ENCODE measurements at places on chromosomes 13 and 19. TPM values are rescaled to one million over a fixed set of nuclear protein-coding genes. Genes with fewer than 3 reads are reported as not detected.

Gene CLDND2
- not detected for total RNA-seq

Gene CHST8
- total RNA-seq: not detected

Gene CDX2
- not detected for total RNA-seq

Gene KL
- total RNA-seq: 1.6 TPM

Gene TMEM221
- 1.2 TPM for total RNA-seq

Gene UBL5
- 337 TPM for total RNA-seq

Gene PPFIA3
- total RNA-seq: 42.7 TPM

Gene GDF15
- 0.86 TPM for total RNA-seq

Gene CEP89
- total RNA-seq: 22.5 TPM

Gene OLFM4
- 0.83 TPM for total RNA-seq

Gene TMEM38A
- total RNA-seq: 2.6 TPM

Gene FBXO46
- 24.1 TPM for total RNA-seq

Gene CYP4F2
- total RNA-seq: 2.1 TPM

Gene NXNL1
- not detected for total RNA-seq

Gene ATF5
- total RNA-seq: 6.8 TPM

Gene CGB8
- not detected for total RNA-seq

Gene SIGLEC8
- total RNA-seq: not detected

Gene FAM83E
- total RNA-seq: 5.1 TPM

Gene CD177
- total RNA-seq: 0.64 TPM

Gene NEK5
- total RNA-seq: 0.51 TPM

Gene OSCAR
- 2.7 TPM for total RNA-seq

Gene SYT3
- 1.8 TPM for total RNA-seq

Gene ENOX1
- total RNA-seq: 0.52 TPM

Gene IRGC
- total RNA-seq: not detected

Gene APOC4
- total RNA-seq: not detected

Gene HCST
- total RNA-seq: not detected

Gene GPR183
- 2.3 TPM for total RNA-seq

Gene ZFR2
- total RNA-seq: not detected

Gene DZIP1
- 1.5 TPM for total RNA-seq

Gene LYPD5
- 99.7 TPM for total RNA-seq

Gene CEACAM7
- 0.86 TPM for total RNA-seq

Gene PNMA8B
- total RNA-seq: 3.2 TPM

Gene CILP2
- total RNA-seq: 0.24 TPM

Gene TBC1D4
- total RNA-seq: 64.9 TPM

Gene ZNF324
- total RNA-seq: 41.5 TPM

Gene TFDP1
- 63.3 TPM for total RNA-seq

Gene ATP4B
- total RNA-seq: not detected

Gene ERICH6B
- not detected for total RNA-seq

Gene EFNA2
- total RNA-seq: not detected

Gene RFPL4A
- total RNA-seq: not detected

Gene MOB3A
- total RNA-seq: 27.3 TPM

Gene IFT88
- total RNA-seq: 21.6 TPM

Gene DNAJC15
- total RNA-seq: 5.6 TPM

Gene C2CD4C
- 0.49 TPM for total RNA-seq

Gene TMEM255B
- 2.7 TPM for total RNA-seq

Gene SPACA4
- total RNA-seq: 3.6 TPM

Gene ERICH4
- not detected for total RNA-seq

Gene IGFLR1
- 3.3 TPM for total RNA-seq

Gene PIN1
- total RNA-seq: 60.5 TPM

Gene PRR19
- total RNA-seq: 1.7 TPM

Data from suprapubic skin (tissue), 4 donors.